Nucleus accumbens (tissue), 56 donors: ENCODE measurements at places on chromosomes 11 and 22.

DNA sequence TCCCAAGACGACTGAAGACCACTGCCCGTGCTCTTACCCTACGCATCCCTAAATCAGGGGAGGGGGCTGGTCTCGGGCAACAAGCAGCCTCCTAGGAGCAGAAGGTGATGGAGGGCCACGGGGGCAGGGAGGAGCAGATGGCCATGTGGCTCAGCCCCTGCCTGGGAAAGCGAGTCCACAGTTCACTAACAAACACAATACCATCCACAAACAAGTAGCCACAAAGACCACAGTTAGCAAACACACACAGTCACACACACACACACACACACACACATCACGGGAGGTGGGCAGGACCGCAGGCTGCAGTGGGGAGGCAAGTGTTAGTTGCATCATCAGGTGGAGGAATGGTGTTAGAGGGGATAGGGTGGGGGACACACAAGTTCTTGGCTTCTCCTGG lies 13.2 kb upstream of the FXYD2 start:
- DNase-seq = no peak

DNA sequence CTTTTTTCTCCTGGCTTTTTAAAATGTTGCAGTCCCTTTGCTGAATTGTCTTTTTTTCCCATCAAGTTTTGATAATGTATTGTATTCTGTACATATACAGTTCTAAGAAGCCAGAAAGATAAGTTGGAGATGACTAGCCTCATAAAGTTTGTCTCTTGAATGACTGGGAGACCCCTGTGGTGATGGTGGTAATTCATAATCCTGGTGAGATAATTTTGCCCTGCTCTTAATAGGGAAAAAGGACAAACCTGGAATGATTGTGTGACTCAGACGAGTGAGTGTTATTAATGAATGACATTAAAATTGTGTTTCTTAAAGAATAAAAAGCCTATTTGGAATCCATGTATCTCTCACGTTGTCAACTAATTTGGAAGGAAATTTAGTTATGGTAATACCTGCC lies 1.2 kb downstream of the HIKESHI start:
- no peak for DNase-seq

DNA sequence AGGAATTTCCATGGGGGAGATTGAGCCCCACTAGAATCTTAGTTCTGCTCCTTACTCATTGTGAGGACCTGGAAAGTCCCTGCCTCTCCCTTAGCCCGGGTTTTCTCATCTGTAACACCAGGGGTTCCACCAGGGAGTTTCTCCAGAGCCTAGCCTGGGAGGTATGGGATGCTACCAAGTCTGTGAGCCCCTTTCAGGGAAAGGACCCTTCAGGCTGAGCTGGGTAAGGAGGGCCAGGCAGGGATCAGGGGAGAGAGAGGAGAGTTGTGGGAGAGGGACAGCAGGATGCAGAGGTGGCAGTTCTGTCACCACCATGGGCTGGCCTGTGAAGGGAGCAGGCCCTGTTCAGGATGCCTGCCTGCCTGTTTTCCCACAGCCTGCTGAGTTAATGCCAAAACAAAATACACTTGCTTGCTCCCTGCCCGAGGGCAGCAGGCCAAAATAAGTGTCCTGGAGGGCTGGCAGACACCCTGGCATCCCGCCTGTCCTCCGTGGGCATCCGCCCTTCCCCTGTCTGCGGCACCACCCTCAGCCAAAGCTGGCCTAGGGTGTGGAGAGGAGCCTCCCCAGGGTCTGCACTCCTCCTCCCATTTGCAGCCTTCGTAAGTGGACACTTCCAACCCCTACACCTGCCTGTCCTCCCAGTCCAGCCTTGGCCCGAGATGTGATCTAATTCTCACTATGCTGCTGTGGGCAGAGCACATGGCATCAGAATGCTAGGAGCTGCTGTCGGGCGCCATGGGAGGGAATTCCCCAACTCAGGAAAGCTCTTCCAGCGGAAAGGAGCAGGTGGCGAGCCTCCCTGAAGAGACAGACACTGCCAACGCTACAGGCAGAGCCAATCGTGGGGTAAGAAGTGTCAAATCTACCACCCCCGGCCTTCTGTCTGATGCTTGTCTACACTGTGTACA lies 5.9 kb upstream of the FCHSD2 start:
- no peak for DNase-seq

DNA sequence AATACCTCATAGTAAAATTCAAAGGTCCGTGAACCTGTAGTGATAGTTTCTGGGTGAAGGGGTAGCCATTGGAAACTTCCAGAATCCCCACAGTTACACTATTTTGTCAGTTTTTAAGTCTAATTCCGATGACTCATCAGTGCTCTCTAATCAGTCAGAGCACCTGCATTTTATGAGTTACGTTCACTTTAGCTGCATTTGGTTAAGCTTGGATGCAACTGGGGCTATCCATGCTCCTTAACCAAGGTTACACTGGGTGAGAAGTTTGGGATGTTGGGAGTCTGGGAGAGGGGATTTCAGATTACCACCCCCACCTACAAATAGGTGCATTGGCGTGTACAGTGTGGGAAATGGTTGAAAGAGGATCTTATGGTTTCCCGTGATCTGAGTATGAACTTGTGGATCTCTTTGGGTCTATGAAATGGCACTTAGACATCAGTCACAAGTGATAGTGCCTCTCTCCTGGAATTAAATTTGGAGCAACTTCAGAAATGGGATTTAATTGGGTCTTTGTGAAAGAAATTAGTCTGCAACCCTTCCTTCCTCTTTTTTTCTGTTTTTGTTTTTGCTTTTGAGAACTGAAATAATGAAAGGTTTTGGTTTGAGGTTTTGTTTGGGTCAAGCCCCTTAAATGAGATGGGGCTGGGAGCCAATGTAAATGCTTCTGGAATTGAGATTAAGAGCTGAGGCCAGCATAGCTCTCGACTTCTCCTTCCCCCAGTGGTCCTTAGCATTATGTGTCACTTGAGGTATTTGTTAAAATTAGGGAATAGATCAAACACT lies 31.5 kb downstream of the EHF start:
- DNase-seq = no peak

DNA sequence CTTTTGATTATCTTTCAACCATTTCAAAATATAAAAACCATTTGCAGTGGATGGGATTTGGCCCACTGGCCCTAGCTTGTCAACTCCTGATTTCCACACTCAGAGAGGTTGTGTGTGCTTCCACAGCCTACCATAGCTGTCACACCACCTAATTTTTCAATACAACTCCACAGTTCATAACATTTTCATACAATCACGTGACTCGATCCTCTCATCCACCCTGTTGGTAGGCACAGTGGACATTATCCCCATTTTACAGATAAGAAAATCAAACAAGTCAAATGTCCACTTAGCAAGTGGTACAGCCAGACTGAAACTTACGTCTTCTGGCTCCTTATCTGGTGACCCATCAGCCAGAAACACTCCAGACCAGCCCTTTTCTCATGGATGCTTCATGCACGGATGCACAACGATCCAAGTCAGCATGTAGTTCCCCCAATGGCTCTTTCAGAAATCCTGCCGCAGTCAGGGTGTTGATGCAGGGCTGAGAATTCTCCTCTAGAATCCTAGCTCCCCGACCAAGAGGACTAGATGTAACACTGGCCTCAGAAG lies 88.0 kb downstream of the ABTB2 start:
- DNase-seq = no peak

GRCh38 chr11:70434813-70435278 lies 36.5 kb downstream of the CTTN start:
- no peak for DNase-seq

DNA sequence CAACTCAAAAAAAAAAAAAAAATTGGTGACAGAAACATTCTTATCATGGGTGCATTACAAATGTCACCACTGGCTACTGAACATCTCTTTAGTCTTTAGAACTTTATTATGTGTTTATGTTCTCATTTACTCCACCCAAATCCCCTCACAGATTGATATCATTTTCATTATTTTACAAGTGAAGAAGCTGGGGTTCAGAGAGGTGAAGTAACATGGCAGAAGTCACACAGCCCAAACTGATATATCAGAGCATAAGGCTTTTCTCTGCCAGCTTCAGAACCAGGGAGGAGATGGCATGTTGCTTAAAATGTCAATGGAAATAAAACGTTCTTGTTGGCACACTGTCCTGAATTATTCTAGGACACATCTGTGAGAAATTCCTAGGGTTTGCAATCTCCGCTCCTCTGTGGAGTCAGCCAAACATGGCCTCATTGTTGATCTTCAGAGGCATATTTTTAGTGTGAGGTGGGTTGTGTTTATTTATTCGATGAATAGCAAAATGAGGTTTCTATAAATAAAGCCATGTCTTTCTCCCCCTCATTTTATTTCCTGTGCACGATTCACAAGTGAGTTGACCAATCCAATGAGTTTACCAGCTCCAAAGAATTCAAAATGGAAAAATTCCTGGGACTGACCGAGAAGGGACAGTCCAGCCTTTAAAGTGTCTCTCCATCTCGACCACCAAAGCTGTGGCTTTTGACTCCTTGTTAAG lies 72.9 kb upstream of the ANO1 start:
- DNase-seq = no peak

- no peak for DNase-seq
Measured at GRCh38 chr11:69086152-69087132, 37.7 kb downstream of the TPCN2 start.

GRCh38 chr11:2694995-2695939 lies 4.5 kb downstream of the KCNQ1OT1 start:
- DNase-seq = no peak

- no peak for DNase-seq
Measured at GRCh38 chr11:45801723-45802315, 3.1 kb upstream of the SLC35C1 start.

GRCh38 chr11:126335463-126335760 lies 20.1 kb upstream of the ST3GAL4 start:
- no peak for DNase-seq

DNA sequence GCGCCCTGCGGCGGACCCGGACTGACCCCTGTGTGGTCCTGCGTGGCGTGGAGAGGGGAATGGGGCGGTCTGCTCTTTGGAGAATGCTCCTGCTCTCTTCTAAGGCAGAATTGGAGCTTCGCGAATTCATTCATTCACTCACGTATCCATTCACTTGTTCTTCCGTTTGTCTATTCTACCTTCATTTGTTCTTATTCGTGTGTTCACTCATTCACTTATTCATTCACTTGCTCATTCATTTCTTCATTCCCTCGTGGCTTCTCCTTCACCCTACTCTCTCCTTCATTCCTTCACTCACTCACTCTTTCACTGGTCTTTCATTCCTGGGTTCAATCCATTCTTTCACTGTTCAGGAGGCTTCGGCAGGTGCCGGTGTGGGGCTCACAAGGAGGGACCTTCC lies 69.6 kb downstream of the WNT7B start:
- no peak for DNase-seq

GRCh38 chr11:98955551-98955950 lies 65.2 kb upstream of the CNTN5 start:
- DNase-seq = no peak

- DNase-seq = no peak
Measured at GRCh38 chr11:93188726-93189125, 9.1 kb downstream of the SLC36A4 start.

GRCh38 chr11:93524858-93525257 lies 18.3 kb downstream of the SMCO4 start:
- DNase-seq = no peak

DNA sequence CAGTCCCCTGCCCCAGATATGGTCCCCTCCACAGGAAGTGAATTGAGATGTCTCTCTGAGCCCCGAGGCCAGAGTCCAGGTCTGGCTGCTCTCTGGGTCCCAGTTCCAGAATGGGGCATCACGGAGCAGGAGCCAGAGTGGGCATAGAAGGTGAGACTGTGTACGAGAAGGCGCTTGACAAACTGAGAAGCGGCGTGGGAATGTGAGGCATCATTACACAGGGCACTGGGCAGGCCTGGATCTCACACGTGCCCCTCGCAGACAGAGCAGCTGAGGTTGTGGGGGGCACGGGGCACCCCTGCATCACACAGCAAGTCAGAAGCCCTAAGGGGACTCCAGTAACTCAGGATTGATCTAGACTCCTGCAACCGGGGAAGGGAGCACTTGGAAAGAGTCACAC lies 9.2 kb downstream of the STARD10 start:
- DNase-seq = no peak

- DNase-seq = no peak
Measured at GRCh38 chr22:43521716-43522115, 109.9 kb downstream of the MPPED1 start.

DNA sequence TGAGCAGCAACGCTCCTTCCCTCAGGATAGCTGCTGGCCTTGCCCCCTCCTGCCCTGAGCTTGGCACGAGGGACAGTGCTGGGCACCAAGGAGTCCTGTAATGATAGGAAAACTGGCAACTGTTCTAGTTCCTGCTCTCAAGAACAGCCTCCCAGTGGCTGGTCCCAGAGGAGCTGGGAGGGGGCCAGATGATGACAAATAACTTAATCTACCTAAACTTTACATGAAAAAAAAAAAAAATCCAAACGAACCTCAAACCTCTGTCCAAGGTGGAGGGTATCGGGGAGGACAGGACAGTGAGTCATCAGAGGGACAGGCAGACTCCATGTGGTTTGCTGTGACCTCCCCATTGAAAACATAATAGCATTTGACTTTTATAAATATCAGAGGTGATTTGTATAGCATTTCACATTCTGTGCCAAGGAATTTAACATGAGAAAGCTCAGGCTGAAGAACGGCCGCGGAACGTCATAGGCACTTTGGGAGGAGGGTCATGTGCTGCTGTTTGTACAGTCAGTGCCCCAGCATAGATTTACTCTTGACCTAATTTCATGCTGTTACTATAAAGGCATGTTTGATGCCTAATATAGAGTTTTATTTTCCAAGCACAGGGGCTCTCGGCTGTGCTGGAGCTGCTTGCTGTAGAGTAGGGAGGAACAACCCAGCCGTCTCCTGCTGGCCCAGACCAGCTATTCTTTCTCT lies 98.2 kb upstream of the NNMT start:
- no peak for DNase-seq

DNA sequence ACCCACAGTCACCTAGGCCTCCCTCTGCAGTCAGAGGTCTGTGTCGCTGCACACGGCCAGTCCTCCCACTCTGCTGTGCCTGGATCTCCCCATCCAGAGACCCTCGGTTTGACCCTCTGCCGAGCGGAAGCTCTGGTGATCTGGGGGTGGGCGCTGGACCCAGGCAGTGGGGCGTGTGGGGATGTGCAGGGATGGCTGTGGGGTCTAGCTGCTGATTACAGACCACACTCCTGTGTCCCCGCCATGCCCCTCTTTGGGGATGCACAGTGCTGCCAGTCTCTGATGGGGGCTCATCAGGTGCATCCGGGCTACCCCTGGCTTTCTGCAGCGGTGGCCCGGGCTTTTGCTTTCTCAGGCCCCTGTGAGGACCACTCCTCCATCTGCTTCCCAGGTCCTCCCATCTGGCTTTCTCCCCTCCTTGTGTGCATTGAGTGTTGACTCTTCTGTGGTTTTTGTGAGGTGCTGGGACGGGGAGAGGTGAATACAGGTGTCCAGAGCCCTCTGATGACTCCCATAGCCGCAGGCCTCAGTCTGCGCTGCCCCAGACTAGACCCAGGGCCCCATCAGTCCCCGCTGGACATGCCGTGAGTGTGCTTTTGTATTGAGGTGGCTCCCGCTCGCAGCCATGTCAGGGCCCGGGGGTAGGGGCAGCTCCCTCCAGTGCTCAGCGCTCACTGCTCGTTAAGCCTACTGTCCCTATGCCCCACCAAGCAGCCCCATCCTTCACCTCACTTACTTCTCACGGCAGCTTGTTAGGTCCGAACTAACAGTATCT lies 251.6 kb downstream of the TBC1D22A start:
- no peak for DNase-seq
